HCEC 1CT (cell line): ENCODE measurements at places on chromosomes 7 and 10.

DNA sequence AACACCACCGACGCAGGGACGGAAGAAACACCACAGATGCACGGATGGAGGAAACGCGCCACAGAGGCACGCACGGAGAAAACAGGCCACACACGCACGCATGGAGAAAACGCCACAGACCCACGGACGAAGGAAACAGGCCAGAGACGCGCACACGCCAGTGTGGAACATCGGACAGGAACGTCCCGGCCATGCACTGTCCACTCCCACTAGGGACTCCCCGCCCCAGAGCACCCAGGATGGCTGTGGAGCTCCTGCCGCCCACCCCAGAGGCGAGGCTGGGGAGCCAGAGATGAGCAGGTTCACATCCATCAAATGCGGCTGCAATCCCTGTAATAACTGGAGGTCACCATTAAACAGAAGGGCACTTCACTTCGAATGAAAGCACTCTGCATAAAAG, 17.3 kb downstream of the DIP2C start:
- DNase-seq: no peak

GRCh38 chr10:32253276-32253675, 93.7 kb downstream of the EPC1 start:
- no peak for DNase-seq

DNA sequence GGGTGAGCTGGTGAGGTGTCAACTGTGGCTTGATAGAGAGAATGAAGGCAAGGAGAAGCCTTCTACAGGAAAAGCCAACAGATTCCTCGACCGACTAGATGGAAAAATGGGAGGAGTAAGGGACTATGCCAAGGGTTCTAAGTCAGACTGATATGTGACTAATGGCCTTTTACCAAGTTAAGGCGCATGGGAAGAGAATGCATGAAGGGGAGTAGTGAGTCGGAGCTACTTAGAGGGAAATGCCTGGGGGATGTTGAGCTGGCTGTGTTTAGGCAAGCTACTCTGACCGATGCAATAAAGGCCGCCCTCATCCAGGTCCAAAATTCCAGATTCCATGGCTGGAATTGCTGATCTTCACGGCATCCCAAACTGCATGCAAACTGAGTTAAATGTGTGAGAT, 48.2 kb downstream of the APBB1IP start:
- DNase-seq: no peak

DNA sequence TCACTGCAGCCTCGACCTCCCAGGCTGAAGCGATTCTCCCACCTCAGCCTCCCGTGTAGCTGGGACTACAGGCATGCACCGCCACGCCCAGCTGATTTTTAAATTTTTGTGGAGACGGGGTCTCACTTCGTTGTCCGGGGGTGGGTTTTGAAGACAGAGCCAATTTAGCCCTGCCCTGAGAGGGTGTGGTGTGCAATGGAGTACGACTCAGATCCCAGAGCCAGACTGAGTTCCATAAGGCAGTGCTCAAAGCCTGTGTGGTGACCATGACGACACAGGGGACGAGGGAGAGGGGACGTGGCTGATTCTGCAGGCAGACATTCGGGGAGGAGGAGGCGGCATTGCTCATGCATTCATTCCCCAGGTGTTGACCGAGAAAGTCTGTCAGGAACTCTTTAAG, 72.1 kb downstream of the ZMIZ1 start:
- no peak for DNase-seq

- no peak for DNase-seq
These were observed 22.8 kb upstream of the OSBPL3 start for GRCh38 chr7:25002786-25003185.

- DNase-seq: peak; percentile 19
These were observed 4.6 kb downstream of the KIF20B start for GRCh38 chr10:89706011-89706410.

DNA sequence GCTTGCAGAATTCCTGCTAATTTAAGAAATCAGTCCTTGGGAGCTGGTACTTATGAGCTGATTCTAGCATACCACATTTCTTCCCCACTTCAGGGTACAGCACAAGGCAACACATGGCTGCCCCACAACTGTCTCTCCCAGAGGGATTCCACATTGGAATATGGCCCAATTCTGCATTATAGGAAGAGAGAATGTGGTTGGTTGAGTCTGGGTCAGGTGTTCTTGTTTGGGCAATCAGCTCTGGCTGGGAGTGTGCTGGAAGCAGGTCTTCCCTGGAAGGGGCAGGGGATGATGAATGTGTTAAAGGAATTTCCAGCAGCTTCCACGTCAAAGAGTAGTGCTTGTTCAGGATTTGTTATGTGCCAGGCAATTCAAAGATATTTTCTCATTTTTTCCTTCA, 95.7 kb downstream of the BUB3 start:
- DNase-seq: no peak

DNA sequence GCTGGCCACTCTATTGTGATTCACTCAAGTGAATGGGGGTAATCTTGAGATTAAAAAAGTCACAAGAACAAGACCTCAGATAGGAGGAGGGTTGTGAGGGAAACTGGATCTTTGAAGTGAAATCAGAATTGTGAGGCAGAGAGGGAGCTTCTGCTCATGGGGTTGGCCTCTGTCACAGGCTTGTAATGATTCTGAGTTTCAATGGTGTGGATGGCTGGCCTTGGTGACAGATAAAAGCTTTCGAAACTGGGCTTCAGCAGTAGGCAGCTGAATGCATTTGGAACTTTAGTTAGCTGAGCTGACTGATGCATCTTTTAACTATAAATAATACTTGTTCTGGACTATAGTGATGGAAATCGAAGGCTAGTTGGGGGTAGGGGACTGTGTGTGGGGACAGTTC, 12.2 kb downstream of the TAS2R60 start:
- no peak for DNase-seq

DNA sequence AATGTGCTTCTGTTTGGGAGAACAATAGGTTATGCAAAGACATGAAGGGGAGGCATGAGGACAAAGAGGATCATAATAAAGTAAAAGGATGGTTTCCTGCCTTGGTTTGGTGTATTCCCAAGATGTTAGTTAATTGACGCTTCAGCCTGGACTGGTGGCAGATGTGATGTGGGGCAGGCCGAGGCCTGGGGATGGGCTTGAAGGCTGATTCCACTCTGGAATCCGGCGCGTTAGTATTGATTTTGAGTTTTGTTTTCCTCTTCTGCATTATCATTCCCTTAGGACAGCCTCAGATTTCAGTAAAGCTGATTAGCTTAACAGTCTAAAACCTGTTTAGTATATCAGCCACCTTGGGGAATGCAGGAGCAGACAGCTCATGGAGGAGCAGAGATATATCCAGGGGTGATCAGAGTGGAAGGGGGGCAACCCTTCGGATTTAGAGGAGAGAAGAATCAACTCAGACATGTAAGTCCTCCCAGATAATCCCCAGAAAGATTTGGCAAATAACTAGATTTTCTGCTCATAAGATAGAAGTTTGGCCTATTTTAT, 159.8 kb upstream of the MTPN start:
- DNase-seq: no peak

DNA sequence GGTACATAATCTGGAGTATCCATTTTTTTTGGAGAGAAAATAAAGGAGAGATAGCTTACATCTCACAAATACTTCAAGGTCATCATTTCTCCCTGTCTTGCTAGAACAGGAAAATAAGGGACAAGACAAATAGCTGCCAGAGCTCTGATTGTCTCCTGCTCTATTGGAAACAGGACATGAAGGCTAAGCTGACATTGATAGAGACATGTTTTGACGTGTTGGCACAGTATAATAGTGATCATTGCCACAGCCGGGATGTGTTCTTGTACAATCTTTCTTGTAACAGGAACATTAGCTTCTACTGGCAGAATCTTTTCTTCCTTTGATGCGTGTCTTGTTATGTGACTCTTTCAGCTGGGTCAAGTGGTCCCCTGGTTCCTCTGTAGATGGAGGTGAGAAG, 279.3 kb upstream of the MTPN start:
- no peak for DNase-seq

DNA sequence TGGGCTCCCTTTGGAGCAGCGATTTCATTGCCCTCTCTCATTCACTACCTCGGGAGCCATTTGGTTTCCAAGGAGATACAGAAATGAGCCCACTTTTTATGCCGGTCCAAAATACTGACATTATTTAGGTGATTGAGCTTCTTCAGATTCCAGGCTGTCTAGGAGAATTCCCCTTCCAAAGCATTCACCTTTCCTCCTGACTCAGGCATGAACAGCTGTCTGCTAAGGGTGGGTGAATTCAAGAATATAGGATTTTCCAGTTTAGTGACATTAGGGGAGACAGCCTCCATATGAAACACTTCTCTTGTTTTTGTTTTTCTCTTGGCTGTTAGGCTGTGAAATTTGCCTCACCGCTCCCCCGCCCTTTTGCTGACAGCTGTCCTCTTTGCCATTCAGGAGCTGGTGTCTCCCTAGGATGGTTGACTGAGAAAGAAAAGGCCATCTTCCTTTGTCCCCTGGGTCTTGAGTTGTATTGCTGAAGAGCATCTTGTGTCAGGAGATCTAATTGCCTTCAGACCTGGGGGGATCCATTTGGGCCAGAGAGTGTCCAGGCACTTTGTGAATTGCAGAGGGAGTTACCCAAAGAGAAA, 56.7 kb downstream of the LRRC4 start:
- no peak for DNase-seq

GRCh38 chr10:76404531-76404930, 973.1 kb downstream of the LRMDA start:
- no peak for DNase-seq

GRCh38 chr10:79168210-79168609, 99.4 kb downstream of the ZMIZ1 start:
- DNase-seq: no peak

DNA sequence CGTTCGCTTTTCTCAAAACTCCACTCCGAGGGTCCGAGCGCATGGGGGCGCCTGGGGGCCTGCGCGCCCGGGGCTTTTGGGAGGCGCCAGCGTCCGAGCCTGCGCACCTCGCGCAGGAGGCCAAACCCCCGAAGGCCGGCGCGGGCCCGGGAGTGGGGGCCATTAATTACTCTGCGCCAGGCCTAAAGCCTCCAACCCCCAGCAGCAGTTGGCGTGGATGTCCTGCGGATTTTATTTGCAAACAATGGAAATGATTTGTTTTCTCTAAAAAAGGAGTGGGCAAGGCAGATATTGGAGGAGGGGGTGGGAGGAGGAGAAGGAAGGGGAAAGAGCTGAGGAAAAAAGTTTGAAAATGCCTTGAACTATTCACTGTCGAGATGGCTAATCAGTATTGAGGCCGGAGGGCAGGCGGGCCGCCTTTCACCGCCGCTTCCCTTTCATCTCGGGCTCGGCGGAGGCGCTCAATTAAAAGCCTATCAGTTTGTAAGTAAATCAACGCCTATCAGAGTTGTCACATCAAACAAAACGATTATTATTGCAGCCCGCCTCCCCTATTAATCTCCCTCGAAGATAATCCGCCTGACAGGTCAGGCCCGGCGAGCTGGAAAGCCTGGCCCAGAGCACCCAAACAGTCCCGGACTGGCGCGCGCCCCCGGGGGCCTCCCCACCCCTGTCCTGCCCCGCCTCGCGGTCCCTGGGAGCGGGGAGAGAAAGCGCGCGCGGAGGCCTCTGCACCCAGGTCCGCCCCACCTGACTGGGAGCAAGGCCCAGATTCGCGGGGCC, 3.4 kb upstream of the ZNF503 start:
- DNase-seq: no peak

- DNase-seq: no peak
These were observed 15.2 kb downstream of the RAB11FIP2 start for GRCh38 chr10:118031351-118032075.

GRCh38 chr7:143426479-143427142, 16.6 kb upstream of the TAS2R60 start:
- DNase-seq: no peak

- no peak for DNase-seq
These were observed 2.6 kb downstream of the PHYHIPL start for GRCh38 chr10:59179068-59179467.

GRCh38 chr10:126094537-126094936, 198.2 kb downstream of the FANK1 start:
- DNase-seq: no peak

DNA sequence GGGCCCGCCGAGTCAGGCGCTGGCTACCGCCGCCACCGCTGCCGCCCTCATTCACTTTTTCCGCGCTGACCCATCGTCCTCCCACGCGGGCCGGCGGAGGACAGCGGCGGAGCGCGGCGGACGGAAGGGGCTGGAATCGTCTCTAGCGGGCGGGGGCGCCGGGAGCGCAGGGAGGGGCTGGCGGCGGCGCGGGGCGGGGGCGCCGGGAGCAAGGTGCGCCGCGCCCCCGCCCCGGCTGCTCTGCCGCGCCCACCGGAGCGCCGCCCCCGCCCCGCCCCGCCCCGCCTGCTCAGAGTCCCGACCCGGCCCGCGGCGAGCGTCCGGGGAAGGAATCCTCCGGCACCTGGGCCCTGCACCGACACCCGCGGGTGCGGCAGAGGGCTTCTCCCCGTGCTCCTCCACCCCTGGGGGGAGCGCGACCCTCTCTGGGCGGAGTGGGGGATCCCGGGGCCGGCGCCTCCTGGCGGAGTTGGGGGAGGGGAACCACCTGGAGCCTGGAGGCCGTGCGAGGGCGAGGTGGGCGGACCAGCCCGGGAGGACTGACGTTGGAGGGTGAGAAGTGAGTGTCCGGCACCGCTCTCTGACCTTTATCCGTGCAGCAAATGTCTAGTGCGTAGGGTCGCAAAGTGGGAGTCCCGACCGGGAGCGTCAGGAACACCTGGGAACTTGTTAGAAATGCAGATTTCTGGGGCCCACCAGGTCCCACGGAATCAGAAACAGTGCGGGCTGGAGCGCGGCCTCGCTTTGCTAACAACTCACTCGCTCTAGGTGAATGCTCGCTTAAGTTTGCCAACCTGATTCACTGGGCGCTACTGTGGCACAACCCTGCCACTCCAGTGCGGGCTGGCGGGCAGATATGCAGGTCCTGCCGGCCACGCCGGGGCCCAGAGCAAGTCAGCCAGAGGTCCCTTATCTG, at the start of gene COBL:
Gene COBL (minus strand): TSS at position 144 of the 916 bp plus-strand sequence. CDS start 176 bp downstream, outside the sequence.
- DNase-seq: no peak

DNA sequence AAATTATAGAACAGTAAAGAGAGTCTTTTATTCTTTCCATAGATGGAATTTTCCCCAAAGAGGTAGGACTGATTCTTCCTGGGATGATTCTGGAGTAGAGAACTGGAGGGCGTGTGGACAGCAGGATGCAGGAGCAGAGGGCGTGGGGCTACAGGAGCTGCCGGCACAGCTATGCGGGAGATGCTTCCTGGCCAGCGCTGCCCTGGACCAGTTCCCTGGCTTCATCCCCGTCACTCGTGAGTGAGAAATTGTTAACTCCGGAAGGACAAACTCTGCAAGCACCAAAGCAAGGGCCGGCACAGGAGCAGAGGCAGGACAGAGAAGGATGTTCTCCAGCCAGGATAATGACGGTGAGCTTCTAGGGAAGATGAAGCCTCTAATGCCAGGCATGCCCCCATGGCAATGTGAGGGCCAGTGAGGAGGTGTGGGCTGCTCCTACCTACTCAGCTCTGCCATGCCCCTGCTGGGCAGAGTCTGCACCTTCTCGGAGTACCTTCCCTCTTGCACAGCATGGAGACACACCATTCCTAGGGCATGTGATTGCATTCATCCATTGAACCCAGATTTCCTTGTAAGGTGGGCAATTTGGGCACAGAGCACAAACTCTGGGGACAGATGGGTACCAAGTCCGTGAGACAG, 760.9 kb upstream of the IGFBP3 start:
- no peak for DNase-seq

DNA sequence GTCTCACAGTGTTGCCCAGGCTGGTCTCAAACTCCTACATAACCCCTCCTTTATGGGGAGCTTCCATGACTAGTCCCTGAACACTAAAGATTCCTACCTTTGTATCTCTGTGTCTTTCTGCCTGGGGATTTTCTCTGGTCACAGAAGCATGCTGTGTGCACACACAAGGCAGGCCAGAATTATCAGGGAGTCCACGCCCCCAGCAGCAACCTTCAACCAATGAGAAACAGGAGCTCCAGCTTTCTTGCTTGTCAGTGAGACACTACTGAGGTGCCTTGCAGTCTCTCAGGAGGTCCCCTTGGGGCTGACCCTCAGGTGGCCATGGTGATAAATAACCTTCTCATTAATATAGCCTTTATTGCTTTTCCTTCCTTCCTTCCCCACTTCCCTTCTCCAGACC, 45.1 kb upstream of the AUTS2 start:
- DNase-seq: no peak
